ENCODE measurements at places on chromosomes 6 and 20. TPM values are rescaled to one million over a fixed set of nuclear protein-coding genes. Genes with fewer than 3 reads are reported as not detected.
A peak's percentile ranks its signal among the peaks of the same experiment; 100 is the strongest.

- no peak for DNase-seq
These were observed 8.9 kb upstream of the RAB44 start for GRCh38 chr6:36688739-36689075.

DNA sequence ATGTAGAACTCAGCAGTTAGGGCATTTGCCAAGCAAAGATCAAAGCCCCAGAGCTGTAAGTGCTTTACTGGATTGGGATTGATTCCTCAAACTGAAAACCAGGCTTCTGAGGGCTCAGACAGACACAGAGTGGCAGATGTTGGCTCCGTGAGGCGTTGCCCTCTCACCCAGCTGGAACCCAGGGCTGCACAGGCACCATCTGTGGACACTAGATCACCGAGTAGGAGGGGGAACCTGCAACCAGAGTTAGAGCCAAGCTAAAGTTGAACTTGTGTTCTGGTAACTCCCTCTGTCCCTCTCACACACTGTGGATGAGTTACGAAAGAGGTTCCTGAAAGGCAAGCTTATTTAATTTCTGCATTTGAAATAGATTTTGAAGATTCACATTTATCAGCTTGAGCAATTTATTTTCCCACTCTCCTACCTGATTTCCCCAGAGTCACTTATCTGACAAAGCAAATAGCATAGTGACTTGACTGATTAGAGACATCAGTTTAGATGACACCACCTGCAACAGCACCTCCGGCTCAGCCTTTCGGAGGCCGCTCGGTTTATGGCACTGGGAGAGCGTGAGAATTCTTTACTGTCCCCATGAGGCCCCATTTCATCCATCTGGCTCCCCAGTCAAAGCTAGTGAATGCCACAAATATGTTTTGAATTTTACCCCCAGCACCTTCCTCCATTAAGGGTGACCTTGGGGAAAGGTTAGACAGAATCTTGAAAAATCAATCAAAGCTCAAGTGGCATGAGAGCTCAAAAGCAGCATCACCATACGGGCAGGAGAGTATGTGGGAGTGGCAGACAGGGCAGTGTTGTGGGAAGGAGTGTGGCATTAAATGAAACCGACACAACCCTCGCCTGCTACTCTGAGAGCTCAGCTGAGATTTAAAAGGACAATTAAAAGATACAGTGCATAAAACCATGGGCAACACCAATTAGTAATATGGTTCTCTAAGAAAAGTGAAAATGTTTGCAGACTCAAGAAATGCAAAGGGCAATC is 48.5 kb downstream of the RPF2 start:
- DNase-seq = no peak

DNA sequence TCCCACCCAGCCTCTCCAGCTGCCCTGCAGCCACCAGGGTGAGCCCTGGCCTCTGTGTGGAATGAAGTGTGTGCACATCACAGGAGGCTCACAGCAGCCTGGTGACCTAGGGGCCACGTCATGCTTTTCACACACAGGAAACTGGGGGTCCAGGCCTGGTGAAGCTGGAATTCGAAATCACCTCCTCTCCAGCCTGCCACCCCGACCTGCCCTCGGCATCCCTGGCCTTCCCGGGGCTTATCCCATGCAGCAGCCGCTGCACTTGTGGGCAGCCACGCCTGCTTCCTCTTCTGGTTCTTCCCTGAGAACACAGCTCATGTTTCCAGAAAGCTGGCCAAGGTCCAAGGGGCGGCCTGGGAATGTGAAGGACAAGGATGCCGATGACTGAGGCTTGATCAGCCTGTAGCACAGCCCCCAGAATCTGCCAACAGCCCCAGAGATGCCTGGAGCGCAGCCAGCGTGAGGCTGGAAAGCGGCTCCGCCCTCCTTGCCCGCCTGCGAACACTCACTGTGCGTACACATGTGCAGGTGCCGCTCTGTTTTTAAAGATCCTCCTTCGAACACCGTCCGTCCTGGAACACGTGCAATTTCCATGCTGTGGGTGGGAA is 4.2 kb upstream of the NTSR1 start:
- DNase-seq = peak; percentile 96

DNA sequence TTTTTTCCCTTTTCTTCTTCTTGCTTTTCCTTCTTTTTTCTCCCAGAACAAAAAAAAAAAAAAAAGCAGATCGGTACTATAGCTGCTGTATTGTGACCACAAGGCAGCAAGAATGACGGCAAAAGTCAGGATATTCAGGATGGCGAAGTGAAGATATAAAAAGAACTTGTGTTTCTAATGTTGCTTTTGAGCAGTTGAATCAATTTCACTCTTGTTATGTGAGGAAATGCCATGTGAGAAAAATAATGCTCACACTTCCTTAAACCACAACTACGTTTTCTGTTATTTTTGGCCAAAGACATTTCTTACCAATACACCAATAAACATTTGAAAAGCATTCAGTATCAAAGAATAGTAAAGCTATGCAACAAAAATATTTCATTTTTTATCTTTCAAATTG is 510.5 kb downstream of the HACE1 start:
- no peak for DNase-seq

GRCh38 chr6:87297119-87297518 is 25.3 kb upstream of the SMIM8 start:
- DNase-seq = no peak

DNA sequence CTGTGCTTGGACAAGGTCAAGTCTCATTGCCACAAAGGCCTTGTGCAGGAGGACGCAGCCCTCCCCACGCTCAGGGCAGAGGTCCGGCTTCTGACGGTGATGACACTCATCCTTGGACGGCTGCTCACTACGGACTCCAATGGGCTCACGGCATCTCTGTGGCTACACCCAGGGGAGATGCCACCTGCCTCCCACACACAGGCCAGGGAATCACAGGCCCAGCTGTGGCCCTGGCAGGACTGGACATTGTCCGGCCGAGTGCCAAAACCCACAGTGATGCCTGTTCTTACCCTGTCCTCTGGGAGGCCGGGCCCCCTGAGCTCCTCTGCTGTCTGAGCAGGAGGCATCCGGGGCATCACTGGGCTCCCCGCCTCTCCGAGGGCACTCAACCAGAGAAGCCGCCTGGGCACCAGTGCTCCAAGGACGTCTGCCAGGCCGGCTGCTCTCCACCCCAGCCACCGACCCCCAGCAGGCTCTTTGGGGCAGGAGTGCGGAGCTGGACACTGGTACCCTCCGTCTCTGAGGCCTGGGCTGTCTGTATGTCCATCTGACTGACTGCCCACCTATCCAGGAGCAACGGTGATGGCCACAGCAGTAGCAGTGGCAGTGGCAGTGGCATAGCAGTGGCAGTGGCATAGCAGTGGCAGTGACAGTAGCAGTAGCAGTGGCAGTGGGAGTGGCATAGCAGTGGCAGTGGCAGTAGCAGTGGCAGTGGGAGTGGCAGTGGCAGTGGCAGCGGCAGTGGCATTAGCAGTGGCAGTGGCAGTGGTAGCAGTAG is 1.9 kb downstream of the RBBP8NL start:
- no peak for DNase-seq

- DNase-seq = no peak
These were observed 1.5 kb downstream of the TFAP2B start for GRCh38 chr6:50819904-50820868.

DNA sequence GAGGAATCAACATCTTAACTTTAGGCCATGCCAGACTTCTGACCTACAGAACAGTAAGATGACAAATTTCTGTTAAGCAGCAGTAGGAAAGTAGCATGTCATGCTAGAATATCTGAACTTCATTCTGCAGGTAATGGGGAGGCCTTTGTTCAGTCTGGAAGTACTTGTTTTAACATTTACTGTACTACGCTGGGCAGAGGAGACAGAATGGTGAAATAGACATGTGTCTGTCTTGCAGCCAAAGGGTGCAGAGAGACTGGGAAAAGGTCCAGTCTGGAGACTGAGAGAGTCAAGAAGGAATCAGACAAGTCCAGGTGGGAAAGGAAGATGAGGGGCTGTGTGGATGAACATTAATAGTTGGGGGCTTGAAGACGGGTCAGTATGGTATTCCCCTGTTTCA is 17.5 kb upstream of the ZBTB2 start:
- DNase-seq = no peak

DNA sequence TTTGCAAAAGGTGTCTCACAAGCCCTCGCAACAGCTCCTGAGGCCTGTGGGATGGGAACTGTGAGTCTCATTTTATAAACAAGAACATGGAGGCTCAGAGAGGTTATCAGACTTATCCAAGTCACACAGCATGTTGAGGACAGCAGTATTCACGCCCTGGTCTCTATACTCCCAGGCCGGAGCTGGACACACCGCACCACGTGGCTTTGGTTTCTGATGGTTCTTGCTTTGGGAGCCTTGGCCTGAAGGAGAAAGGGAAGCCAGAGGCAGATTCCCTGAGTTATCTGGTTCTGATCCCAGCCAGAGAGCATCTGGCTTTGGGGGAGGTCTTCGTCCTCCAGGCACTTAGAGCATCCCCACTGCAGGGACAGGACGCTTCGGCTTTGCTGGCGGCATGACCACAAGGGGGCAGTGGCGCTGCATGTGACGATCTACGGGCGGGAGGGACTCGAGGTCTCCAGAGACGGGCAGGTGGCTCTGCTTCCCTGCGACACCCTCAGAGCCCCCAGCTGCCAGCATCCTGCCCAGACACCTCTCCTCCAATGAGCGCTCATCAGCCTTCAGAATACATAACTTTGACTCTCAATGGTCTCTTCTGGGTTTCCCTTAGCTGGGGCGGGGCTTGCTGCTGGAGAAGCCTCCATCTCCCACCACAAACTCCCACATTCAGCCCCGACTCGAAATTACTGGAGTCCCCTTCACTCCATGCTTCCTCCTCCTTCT is 51.4 kb upstream of the SAYSD1 start:
- peak; percentile 93 for DNase-seq

DNA sequence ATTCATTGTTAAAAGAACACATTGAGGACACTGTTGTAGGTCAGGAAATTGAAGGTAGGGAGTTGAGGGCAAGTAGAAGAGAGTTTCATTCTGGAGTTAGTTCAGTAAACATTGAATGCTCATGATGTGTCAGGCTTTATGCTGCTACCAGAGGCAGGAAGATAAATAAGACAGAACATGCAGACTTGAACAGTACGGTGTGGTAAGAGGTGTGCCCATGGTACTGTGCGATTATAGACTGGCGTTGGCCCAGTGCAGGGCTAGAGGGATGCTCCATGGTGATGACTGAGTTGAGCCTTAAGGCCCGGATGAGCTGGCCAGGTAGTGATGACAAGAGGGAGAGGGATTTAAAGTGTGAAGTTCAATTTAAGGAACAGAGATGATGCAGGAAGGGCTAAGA is 50.8 kb downstream of the CARMIL1 start:
- no peak for DNase-seq

GRCh38 chr20:38059832-38060231 is 26.3 kb downstream of the RPRD1B start:
- no peak for DNase-seq

DNA sequence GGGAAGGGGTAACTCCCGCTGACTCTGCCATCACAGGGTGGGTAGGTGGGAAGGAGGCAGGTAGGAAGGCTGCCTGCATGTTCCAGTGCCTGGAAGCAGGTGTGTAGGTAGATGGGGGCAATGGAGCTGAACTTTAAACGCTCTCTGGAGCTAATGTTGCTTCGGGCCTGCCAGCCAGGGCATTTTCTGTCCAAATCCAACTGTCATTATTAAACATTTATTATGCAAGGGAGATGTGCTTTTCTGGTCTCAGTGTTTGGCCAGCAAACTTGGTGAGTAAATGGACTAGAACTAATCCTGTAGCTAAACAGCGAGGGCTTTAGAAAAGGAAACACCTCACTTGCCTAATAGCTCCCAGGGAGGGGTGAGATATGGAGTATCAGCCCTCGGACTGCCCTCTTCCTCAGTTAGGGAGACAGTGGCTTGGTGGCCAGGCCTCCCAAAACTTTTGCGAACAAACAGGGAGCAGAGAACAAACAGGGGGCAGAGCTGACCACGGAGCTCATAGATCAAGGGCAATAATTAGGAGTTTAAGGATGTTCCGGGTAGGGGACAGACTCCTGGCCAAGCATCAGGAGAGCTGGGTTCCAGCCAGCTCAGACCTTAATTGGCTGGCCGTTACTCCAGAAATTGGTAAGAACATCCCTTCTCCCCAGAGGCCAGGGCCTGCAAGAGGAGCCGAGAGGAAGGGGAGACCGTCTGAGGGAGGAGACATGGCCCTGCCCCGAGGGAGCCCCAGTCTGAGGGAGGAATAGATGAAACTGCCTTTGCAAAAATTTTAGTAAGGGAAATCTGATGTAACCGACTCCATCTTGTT is 131.1 kb downstream of the VEGFA start:
- DNase-seq = no peak

GRCh38 chr6:42407379-42407778 is 44.3 kb downstream of the TRERF1 start:
- peak; percentile 82 for DNase-seq

GRCh38 chr20:20824924-20825584 is 112.6 kb upstream of the RALGAPA2 start:
- no peak for DNase-seq

DNA sequence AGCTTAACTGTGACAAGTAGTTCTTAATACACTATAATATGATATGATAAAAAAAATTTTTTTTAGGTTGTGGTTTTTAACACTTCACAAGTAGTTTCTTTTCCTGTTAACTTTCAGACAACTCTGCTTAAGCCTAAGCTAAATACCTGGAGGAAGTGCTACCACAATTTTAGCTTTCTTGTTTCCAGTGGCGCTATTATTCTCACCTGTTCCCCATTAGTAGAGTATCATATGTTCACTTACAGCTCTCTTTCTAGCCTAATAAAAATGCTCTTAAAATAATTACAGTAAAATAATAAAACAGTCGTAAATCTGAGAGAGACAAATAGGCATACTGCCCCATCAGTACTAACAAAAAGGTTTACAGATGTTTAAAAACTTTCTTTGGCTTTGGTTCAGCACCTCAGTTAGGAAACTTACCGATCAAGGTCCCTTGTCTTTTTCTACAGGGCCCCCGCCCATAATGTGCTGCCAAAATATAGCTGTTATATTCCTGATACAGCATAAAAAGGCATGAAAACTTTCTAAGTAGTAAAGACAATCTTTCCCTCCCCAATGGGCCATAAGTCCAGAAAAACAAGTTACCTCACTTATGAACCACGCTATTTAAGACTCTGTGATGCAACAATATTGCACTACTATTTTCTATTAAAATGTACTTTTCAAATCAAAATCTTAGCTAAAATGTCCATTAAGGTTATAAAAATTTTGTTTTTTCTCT is 57.9 kb downstream of the SESN1 start:
- no peak for DNase-seq

DNA sequence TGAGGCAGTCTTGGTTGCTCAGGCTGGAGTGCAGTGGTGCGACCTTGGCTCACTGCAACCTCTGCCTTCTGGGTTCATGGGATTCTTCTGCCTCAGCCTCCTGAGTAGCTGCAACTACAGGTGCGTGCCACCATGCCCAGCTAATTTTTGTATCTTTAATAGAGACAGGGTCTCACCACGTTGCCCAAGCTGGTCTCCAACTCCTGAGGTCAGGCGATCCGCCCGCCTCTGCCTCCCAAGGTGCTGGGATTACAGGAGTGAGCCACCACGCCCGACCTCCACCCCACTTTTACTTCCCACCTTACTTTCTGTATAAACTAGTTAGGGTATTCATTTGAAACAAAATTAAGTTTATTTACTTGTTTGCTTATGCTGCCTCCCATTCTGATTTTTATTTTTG is 86.5 kb downstream of the NCOA3 start:
- no peak for DNase-seq

Gene MYT1
- not detected for total RNA-seq

Gene BPIFB4
- not detected for total RNA-seq

Gene LY6G5C
- not detected for total RNA-seq

Gene MCCD1
- total RNA-seq = not detected

Gene GHRH
- total RNA-seq = not detected

Gene CAGE1
- not detected for total RNA-seq

Gene KCNG1
- total RNA-seq = not detected
